ENCODE measurements at places on chromosomes 6 and 20. TPM values are rescaled to one million over a fixed set of nuclear protein-coding genes. Genes with fewer than 3 reads are reported as not detected.

The SNX21 gene
- 13.7 TPM for polyA plus RNA-seq

- no peaks in the 10 kb centered on the region for H3K27me3 ChIP-seq
- H3K4me1 ChIP-seq, result peaks cover 4% of the 10 kb centered on the region
- no peak overlapping the region for H3K4me3 ChIP-seq
- peaks cover 2% of the 10 kb centered on the region for H3K36me3 ChIP-seq
These were observed 139.1 kb downstream of the KIF16B start for GRCh38 chr20:16434062-16434664.

- no peak for DNase-seq
- H3K27me3 ChIP-seq, result no peaks in the 10 kb centered on the region
- no peak overlapping the region for H3K27ac ChIP-seq
- peaks cover 14% of the 10 kb centered on the region for H3K4me1 ChIP-seq
- H3K4me3 ChIP-seq, result no peak overlapping the region
- no peaks in the 10 kb centered on the region for H3K36me3 ChIP-seq
These were observed 86.6 kb downstream of the PHACTR3 start for GRCh38 chr20:59690976-59691375.

GRCh38 chr20:43774754-43775153, 48.0 kb upstream of the GTSF1L start:
- no peak for DNase-seq

- peaks cover 48% of the 10 kb centered on the region for H3K36me3 ChIP-seq
- no peak overlapping the region for H3K27ac ChIP-seq
- H3K27me3 ChIP-seq, result no peaks in the 10 kb centered on the region
- no peak for DNase-seq
- H3K4me3 ChIP-seq, result no peak overlapping the region
- peaks cover 19% of the 10 kb centered on the region for H3K4me1 ChIP-seq
These were observed 8.9 kb downstream of the UTRN start for GRCh38 chr6:144294016-144294415.

- H3K27me3 ChIP-seq, result no peaks in the 10 kb centered on the region
- DNase-seq, result no peak
- H3K4me1 ChIP-seq, result peaks cover 41% of the 10 kb centered on the region
- peak overlapping the region; percentile 88 for H3K27ac ChIP-seq
- no peaks in the 10 kb centered on the region for H3K36me3 ChIP-seq
These were observed 997 bp upstream of the FBXO30 start for GRCh38 chr6:145815309-145816274.

GRCh38 chr20:58070664-58071196, 157.7 kb downstream of the ANKRD60 start:
- no peak overlapping the region for H3K27ac ChIP-seq
- DNase-seq, result no peak
- no peaks in the 10 kb centered on the region for H3K27me3 ChIP-seq
- no peak overlapping the region for H3K4me3 ChIP-seq
- H3K4me1 ChIP-seq, result no peaks in the 10 kb centered on the region

- no peak overlapping the region for H3K4me3 ChIP-seq
- H3K27me3 ChIP-seq, result no peaks in the 10 kb centered on the region
- no peak for DNase-seq
- no peaks in the 10 kb centered on the region for H3K36me3 ChIP-seq
These were observed 77.8 kb upstream of the CCN6 start for GRCh38 chr6:111976139-111976538.

Data from heart left ventricle (tissue), 16 donors.